ENCODE measurements at places on chromosomes 6 and 20. TPM values are rescaled to one million over a fixed set of nuclear protein-coding genes. Genes with fewer than 3 reads are reported as not detected.

DNA sequence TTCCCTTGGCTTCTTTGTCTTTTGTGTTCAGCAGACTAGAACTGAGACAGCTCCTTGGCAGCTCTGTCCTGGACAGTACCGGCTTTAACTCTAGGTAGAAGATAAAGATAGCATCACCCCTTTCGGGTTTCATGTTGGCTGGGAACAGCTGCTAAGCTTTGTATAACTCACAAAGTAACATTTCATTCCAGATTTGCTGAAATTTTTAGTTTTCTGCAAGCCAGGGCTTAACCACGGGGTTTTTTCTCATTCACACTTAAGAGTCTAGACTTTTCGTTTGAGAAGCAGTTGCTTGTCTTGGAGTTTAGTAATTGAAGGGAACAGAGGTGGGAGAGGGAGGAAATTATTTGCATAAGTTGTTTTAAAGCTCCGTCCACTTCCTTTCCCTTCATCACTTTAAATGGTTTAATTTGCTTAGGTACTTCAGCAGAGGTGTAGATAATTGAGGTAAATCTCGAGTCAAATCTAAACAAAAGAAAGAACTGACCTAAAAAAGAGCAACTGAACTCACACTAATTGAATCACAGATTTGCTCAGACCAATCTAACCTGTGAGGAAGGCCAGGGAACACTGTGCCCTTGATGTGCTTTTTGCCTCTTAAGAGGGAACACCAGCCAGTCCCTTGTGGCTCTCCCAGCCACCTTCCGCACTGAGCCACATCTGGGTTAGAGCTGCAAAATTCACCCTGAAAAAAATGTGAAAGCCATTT is 48.3 kb downstream of the RREB1 start:
- DNase-seq: peak; percentile 19

DNA sequence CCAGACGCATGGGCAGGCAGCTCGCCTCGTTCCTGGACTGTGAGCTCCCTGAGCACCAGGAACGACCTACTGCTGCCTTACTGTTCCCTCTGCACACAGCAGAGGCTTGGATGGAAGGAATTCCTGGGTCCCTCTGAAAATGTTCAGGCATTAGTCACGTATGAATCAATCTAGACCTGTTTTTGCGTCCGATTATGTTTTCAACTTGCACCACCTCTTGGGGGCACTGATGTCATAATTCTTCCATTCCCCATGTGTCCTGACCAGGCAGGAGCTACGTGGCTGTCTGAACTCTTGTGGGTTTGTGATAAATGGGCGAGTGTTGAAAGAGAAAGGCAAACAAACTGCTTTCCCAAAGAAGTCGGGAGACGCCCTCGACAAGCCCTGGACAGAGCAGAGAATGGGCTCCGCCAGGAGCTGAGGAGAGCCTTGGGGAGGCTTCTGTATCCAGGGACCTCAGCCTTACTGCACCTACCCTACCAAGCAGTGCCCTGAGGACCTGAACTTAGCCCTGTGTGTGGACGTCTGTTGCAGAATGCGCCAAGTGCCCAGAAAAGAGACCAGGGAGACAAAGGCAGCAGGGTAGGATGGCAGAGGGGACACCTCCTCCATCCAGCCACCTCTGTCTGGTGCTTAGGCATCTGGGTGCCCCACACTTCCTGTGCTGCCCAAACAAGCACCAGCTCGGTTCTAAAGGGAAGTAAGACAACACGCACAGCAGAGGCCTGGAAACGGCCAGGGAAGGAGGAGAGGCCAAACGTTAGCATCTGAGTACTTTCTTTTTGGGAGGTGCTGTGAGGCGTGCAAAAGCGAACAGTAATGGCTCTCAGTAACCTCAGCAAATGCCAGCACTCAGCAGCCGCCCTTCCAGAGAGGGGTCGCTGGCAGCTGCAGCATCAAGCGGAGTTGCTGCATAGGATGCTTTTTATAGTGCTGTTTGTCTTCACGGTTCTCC is 124.2 kb downstream of the LY86 start:
- no peak for DNase-seq

DNA sequence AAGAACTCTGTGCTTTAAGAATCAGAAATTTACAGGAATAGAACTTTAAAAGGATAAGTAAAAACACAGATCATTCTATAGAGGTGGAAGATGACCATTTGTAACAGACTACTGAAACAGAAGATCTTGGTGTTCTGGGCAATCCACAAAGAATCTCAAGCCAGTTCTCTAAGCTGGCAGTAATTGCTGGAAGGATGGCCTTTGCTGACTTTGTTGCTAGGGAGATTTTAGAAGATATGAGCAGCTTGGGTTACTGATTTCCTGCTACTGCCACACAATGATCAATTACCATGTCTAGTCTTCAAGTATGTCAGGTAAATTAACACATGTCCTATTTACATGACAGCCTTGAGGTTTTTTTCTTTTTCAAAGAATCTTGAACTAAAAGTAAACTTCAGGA is 31.1 kb downstream of the SNAP91 start:
- DNase-seq: no peak

- peak; percentile 81 for DNase-seq
Observed at GRCh38 chr6:167699141-167699931, 127.4 kb upstream of the AFDN start.

DNA sequence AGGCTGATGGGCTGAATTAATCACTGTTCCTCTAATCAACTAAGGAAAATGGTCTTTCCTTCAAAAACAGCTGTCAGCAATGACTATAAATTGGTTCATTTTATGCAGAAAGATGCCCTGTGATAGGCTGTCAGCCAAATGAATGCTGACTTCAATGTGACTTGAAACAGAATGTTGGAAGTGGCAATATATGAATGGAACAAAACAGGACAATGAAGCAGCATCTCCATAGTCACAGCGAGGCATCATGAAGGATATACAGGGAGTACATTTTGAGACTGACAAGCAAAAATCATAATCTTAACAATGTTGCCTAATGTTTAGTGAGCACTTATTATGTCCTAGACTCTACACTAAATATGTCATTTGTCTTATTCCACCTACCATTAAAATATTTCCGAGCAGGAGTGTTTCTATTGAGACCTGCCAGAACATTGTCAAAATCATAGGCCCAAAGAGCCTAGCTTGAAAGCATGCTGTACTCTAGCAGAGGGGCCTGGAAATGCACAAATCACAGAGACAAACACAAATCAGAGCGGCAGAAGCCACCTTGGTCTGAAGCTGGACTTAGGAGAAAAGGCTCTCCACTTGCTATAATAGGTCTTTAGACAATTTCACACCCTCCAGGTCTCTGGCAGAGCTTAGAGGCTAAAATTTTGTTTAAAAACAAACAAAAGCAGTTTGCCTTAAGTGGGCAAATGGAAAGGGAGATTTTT is 63.3 kb downstream of the FAM50B start:
- no peak for DNase-seq

GRCh38 chr6:35359744-35360348 is 17.5 kb downstream of the PPARD start:
- DNase-seq: no peak

GRCh38 chr6:105301756-105302616 is 100.9 kb downstream of the PREP start:
- DNase-seq: no peak

Gene ZCCHC3
- 34.8 TPM for total RNA-seq

Gene AIF1
- total RNA-seq: 17.2 TPM

GRCh38 chr6:106894978-106895702 is 79.4 kb downstream of the CD24 start:
- DNase-seq: peak; percentile 20

GRCh38 chr6:157438611-157439111 is 57.7 kb downstream of the ZDHHC14 start:
- no peak for DNase-seq

DNA sequence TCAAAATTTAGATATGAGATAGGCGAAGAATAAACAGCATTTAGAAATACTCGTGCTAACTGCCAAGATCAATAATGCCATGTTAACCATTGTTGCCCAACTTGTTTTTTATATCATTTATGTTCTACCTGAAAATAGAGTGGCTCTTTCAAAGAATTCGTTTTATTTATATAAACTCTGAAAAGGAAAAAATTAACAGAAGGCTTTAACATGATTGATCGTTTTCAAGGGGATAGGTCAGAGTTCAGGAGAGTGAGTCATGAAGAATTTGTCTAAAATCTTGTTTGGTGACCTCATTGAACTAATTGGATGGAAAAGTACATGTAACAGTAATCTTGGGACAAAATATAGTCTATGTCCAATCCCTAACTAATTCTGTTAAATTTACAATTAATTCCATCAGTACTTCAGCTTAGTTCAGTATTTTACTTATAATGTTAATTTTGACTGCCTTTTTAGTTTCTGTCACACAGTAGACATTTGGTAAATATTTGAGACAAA is 11.1 kb upstream of the ELOVL2 start:
- DNase-seq: no peak

DNA sequence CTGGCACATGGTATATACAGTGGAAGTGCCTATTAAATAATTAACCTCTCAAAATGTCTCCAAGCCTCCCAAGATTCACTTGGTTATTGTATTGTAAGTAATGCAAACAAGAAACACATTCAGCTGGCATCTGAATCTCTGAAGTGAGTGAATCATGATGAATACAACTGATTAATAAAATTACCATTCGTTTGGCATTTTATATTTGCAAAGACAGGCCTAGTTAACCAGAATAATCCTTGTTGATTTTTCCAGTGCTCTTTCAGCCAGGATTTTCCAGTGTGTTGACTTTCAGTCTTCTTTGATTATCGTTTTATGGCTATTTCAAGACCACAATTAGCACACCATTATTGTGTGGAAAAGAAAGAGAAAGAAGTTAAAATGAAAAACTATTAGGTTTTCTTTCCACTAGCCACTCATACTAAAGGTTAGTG is 20.3 kb downstream of the SLC22A2 start:
- no peak for DNase-seq

Gene PI3
- total RNA-seq: not detected

Gene UST
- 4.1 TPM for total RNA-seq

DNA sequence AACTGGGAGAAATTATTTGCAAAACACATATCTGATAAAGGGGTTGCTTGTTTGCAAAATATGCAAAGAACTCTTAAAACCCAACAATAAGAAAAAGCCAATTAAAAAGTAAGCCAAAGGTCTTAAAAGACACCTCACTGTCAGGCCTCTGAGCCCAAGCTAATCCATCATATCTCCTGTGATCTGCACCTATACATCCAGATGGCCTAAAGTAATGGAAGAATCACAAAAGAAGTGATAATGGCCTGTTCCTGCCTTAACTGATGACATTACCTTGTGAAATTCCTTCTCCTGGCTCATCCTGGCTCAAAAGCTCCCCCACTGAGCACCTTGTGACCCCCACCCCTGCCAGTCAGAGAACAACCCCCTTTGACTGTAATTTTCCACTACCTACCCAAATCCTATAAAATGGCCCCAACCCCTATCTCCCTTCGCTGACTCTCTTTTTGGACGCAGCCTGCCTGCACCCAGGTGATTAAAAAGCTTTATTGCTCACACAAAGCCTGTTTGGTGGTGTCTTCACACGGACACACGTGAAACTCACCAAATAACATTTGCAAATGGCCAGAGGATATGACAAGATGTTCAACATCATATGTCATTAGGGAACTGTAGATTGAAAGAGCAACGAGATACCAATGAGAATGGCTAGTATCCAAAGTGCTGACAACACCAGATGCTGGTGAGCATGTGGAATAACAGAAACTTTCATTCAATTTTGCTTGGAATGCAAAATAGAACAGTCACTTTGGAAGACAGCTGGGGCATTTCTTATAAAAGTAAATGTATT is 565.0 kb upstream of the ADGRB3 start:
- no peak for DNase-seq

Gene SPINT3
- not detected for total RNA-seq

Gene SLC35F1
- not detected for total RNA-seq

- DNase-seq: peak; percentile 79
Observed at GRCh38 chr6:89432875-89433251, at the start of gene ANKRD6. ANKRD6 (plus strand) TSS chr6:89433152; CDS start chr6:89566977, 133,825 bp downstream.

DNA sequence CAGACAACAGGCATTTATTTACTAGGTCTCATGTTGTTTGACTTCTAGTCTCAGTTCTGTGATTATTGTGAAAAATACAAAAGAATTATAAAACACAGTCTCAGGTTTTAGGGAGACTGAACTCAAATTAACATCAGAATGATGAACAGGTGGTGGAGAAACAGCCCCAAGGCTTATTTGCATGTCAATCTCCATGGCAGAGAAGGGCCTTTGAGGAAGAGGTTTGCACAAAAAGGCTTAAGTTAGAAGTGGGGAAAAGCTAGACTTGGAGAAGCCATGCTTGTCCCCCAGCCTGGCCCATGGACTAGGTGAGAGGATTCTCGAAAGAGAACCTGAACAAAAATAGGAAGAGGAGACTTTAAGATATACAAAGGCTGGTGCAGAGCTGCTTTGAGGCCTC is 183.3 kb downstream of the EDN1 start:
- no peak for DNase-seq

Gene DLL1
- total RNA-seq: not detected

Gene BRPF3
- total RNA-seq: 12.0 TPM

- DNase-seq: peak; percentile 74
Observed at GRCh38 chr20:49668181-49668877, 45.3 kb downstream of the B4GALT5 start.

DNA sequence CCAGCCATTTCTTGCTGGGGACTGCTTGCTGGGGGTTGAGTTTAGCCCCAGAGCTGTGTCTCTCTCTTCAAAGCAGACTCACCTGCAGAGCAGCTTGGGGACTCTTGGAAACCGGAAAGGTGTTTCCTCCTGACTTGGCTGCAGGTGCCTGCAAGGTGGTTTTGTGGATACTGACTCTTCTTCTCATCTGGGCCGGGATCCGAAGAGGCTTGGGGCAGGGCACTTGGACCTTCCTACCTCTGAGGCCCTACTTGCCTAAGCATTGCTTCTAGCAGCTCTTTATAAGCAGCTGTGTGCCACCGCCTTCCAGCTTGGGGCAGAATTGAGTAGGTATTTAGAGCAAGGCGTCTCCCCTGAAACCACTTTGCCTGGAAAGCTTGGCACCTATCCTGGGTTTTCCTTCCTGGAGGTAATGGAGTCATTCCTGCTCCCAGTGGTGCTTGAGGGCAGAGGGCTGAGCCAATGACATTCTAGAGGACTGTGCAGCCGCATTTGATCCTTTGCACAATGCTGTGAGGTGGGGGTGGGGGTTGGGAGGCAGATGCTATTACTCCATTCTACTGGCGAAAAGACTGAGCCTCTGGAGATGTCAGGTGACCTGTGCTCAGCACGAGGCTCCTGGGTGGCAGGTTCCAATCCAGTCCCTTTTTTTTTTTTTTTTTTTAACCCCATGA is 3.4 kb upstream of the CTSZ start:
- DNase-seq: peak; percentile 34
